LHCN-M2 (cell line): ENCODE measurements at places on chromosomes 6 and 20.

DNA sequence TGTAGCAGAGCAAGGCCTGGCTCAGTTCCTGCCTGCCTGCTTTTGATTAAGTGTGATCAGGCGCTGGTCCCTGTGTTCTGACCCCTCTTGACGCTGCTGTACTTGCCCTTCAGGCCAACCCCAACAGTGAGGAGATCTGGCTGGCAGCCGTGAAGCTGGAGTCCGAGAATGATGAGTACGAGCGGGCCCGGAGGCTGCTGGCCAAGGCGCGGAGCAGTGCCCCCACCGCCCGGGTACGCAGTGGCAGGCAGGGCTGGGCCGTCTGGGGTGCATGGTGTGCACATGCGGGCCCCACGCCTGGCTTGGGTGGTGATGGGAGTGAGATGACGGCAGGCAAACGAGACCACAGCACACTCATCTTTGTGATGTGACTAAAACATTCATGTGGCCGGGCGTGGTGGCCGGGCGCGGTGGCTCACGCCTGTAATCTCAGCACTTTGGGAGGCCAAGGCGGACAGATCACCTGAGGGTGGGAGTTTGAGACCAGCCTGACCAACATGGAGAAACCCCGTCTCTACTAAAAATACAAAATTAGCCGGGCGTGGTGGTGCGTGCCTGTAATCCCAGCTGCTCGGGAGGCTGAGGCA, 10.1 kb upstream of the C20orf204 start:
- no peak for DNase-seq

DNA sequence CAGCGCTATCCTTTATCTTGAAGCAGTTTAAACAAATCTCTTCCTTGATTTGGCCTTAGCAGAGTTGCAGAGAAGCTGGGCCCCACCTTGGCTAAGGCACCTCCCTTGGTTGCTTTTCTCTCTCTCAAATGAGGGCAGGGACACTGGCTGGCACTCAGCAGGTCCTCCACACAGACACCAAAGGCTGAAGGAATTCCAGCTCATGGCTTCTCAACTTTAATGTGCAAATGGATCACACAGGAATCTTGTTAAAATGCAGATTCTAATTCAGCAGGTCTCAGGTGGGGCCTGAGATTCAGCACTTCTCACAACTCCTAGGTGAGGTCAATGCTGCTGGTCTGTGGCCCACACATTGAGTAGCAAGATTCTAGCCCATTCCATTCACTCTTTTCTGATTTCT, 25.7 kb downstream of the RIMS4 start:
- DNase-seq = no peak

DNA sequence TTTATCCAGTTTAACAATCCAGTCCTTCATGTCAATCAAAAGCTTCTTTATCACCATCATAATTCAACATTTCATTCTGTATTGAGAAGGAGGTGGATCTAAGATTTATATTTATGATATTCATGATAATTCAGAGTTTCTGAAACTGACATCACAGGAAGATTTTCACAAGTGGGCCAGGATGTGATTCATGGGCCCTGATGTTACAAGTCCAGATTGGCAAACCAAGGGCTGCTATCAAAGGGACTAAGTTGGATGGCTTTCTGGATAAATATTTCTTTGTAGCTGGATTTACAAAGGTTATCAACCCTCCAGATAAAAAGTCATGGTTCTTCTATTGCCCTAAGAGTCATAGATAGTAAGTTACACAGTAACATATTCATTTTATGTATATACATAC, 866.5 kb downstream of the KIF16B start:
- DNase-seq = peak; percentile 3

DNA sequence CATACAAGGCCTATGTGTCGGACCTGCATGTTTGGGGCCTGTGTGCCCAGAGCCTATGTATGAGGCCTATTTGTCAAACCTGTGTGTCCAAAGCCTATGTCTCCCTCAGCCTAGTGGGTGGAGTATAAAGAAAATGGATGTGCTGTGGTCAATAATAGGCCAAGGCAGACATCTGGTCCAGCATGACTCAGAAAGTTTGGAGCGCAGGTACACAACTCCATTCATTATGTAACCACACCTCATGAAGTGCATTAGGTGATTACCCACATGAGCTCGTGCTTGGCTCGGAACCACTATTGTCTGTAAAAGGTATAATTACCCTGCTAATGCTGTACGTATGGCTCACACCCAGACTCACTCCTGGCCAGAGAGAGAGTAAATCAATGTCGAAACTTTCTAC, 302.4 kb upstream of the POU3F2 start:
- DNase-seq = no peak

GRCh38 chr6:113888956-113889630, 31.9 kb downstream of the MARCKS start:
- no peak for DNase-seq
